Stimulated activated CD4-positive, alpha-beta T cell treated with anti-CD3 and anti-CD28 coated beads, Interleukin-2, amount 100 ng/mL, for 24 hours (primary cell): ENCODE measurements at places on chromosomes 4 and X.

DNA sequence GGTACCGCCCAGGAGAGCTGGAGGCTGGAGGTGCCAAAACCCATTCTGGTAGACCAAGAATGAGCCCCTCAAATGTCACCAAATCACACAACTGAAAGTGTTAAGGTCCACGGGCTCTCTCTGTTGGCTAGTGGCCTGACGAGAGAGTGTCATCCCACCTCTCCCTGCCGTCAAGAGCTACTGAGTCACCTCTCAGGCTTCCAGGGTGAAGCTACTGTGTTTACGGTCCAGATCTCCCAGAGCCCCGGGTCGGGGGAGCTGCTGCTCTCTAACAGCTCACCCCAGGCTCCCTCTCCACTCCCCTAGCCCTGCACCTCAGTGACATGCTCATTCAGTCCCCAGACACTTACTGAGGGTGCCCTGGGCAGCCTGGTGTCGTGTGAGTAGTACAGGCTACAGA lies 59.2 kb downstream of the ADGRG2 start:
- no peak for DNase-seq

DNA sequence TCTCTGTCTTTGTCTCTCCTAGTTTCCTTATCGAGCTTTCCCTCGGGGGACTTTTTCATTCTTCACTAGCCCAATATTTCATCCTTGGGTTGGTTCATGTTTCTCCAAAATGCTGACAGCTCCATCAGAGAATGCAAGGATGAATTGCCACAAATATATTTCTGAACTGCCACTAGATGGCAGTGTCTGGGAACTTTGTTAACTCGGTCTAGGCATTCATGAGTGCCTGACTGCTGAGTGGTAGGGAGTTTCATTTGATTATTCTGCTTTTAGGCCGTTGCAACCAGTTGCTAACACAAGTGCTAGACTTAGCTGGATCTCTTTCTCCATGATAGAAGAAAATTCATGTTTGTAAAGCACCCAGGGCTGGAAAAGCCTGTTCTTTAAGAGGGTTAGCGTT lies 73.5 kb upstream of the RAP2C start:
- DNase-seq, result peak; percentile 17

- no peak for DNase-seq
These were observed 5.5 kb downstream of the CD38 start for GRCh38 chr4:15783676-15784075.

DNA sequence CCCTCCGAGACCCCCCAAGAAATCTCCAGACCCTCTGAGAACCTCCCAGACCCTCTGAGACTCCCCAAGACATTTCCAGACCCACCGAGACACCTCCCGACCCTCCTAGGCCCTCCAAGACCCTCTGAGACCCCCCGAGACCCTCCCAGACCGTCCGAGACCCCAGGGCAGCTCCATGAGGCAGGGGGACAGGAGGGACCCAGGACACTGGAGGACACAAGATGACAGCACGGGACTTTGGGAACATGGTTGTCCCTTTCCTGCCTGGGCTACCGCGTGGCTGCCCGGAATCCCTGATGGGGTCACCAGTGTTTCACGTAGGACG lies 10.3 kb downstream of the CTBP1 start:
- no peak for DNase-seq

- peak; percentile 71 for DNase-seq
These were observed 4.7 kb downstream of the RASGEF1B start for GRCh38 chr4:81466841-81467671.

- no peak for DNase-seq
These were observed 134.1 kb downstream of the COX18 start for GRCh38 chr4:72935462-72935861.

DNA sequence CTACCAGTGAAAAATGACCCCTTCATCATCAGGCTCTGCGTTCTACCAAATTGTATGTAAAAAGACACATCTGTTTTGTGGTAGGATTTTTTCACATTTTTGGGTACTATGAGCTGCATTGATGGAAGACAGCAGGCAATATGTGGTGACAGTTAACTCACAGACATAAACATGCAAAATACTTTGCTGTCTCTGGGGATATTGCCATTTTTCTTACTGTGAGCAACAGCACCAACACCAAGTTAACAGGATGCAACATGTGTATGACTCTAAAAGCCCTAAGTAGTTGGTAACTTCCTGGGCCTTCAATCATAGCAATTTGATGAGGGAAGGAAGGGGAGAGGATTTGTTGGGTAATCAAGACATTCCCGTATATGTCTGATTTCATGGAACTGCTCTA lies 56.4 kb upstream of the DRP2 start:
- DNase-seq, result no peak

DNA sequence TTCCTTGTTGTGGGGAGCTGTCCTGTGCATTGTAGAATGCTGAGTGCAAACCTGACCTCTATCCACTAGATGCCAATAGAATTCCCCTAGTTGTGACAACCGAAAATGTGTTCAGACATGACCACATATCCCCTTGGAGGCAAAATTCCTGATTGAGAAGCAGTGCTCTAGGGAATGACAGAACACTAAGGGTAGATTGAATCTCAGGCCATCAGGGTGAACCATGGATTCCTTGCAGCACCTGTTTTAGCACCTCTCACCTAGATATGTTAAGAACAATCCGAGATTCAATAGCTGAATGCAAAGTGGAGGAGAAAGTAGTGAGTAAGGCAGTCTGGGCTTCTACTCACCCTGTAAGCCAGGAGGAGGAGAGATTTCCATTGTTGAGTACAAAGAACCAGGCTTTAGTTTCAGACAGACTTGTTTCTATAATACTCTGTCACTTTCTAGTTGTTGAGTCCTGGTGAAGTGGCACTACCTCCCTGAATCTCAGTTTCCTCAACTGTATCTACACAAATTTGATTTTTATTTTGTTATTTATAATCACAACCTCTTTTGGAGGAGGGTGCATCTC lies 111.0 kb upstream of the RAP2C start:
- no peak for DNase-seq

GRCh38 chr4:185839194-185839712 lies 27.3 kb upstream of the SORBS2 start:
- no peak for DNase-seq

- DNase-seq, result no peak
These were observed 100.8 kb upstream of the LANCL3 start for GRCh38 chrX:37470711-37471110.

DNA sequence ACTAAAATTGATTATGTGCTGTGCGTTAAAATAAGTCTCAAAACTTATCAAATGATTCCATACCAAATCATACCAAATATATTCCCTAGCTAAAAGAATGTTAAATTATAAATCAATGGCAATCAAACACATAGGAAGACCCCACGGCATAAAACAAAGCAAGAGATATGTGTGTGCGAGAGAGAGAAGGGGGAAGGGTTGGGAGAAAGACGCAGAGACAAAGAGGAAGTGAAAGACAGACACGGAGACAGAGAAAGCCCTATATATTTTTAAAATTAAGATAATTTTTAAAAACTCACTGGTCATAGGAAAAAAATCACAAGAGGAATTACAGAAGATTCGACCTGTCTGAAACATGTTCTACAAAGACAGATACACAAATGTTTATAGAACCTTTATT lies 371.4 kb downstream of the NLGN4X start:
- DNase-seq, result no peak

- no peak for DNase-seq
These were observed 503 bp upstream of the PDE5A start for GRCh38 chr4:119629142-119629471.

DNA sequence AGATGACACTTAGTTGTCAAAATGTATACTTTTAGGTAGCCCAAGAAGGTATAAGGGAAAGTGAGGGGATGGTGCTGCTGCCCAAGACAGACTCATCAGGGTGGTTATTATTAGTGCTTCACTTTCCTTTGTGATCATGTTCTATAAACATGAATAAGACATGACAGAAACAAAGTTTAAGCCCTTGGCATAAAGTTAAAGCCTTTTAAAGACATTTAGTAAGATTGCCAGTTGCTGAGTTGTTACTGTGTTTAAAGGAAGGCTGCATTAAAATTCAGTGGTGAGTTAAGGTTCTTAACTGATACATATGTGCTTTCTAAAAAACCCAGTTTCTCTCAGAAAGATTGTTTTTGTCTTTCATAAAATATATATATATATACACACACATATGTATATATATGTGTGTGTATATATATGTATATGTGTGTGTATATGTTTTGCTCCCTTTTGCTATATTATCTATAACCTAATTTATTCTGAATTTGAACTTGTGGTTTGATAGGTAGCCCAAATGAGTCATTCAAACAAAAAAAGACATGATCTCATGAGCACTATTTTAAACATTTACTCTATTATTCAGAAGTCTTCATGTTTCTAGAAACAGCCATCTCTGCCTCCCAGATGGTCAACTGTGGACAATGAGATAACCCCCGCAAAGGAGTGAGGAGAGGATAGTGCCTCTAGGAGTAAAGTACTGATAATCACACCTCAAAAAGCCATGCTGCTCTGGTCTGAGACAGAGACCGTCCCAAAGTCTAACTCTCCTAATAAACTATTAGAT lies 98.1 kb upstream of the OTUD4 start:
- DNase-seq, result no peak

GRCh38 chr4:145703850-145704497 lies 24.0 kb downstream of the C4orf51 start:
- DNase-seq, result no peak

GRCh38 chr4:184289179-184289535 lies 71.5 kb upstream of the ENPP6 start:
- no peak for DNase-seq

GRCh38 chr4:14787894-14788293 lies 214.4 kb upstream of the CPEB2 start:
- no peak for DNase-seq

- DNase-seq, result no peak
These were observed 2.6 kb upstream of the BEX1 start for GRCh38 chrX:103066606-103067005.

- no peak for DNase-seq
These were observed 13.0 kb upstream of the TMPRSS11E start for GRCh38 chr4:68434277-68434676.

- DNase-seq, result no peak
These were observed 313.2 kb upstream of the DKK2 start for GRCh38 chr4:107349266-107349665.
